GM04503 (cell line): ENCODE measurements at places on chromosomes 2 and 18.

DNA sequence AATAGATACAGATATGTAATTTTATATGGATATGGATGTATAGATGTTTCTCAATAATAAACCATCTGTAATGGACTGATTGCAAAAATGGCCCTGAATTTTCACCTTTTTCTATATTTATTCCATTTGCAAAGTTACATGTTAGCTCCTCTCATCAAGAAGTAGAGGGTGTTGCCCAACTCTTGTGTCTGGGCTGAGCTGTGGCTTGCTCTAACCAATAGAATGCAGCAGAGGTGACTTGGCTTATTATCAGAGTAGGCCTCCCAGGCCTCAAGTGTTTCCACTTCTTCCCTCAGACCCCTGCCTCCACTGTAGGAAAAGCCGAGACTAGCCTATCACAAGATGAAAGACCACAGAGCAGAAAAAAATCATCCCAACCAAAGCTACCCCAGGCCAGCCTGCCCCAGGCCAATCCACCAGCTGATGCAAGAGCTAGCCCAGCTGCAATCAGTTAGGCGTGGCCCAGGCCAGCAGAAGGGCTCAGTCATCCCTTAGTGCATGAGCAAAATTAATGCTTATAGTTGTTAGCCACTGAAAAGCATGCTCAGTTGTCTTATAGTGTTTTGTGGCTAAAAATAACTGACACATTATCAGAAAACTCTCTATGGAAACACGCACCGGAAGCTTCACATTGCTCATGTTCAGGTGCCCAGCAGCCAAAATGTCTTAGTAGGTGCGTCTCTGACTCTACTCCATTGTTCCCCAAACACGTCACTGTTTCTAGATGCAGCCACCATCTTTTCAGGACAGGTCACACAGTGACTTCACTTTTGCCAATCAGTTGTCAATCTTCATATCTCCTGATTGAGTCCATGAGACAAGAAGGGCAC, 464.0 kb downstream of the FBXO15 start:
- DNase-seq, result no peak

DNA sequence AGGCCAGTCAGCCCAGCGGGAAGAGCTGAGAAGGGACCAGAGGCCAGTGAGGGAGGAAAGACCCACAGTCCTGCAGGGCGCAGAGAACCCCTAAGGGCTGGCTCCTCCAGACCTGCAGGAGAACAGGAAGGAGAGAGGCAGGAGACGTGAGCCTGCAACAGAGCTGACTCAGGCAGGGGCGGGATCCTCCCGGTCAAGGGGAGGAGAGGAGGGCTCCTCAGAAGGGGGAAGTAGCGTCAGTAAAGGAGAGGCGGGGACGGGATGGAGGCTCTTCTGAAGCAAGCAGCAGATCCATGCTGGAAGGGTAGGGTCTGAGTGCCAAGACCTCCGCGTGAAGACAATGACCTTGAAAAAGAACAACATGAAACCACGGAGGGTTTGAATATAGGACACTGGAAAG, 50.8 kb downstream of the TRABD2A start:
- DNase-seq, result no peak

DNA sequence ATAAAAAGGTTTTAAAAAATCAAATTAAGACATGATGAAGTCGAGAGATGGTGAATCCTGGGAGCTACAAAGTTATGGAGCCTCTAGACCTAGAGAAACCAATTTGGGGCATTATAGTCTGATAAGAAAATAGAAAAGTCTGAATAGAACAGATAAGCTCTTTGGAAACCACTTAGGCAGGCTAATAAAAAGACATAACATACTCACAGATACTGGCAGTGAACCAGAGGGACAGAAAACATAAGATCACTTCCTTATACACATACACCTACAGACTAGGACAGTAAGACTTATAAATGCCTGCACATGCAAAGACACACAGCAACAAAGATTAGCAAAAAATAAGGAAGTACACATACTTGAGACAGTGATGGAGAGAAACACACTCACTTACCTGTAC, 20.0 kb downstream of the SMC6 start:
- DNase-seq, result no peak

DNA sequence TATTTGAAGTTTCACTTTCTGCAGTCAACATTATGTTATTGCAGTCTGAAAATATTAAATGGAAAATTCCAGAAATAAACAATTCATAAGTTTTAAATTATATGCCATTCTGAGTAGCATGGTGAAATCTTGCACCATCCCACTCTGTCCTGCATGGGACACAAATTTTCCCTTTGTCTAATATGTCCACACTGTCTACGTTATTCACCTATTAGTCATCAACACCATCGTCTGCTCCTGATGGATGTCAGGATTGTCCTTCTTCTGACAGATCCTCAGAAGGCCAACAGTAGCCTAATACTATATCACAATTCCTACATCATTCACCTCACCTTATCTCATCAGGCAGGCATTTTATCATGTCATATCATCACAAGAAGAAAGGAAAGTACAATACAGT, 163.1 kb downstream of the TXNL1 start:
- DNase-seq, result no peak

DNA sequence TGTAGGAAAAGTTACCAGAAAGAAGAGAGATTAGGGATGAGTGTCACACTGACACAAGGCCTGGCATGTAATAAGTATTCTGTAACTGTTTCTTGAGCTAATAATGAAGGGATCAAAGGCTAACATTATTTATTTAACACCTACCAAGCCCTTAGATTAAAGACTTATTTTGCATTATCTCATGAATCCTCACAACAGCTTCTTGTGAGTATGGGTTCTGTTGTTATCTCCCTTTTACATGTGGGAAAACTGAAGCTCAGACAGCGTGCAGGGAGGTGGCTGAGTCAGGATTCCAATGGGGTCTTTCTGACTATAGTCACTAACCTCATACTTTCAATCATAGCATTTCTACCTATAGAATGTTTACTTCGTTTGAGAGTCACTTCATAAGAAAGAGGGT, 79.0 kb upstream of the PROKR1 start:
- DNase-seq, result no peak

- no peak for DNase-seq
Observed at GRCh38 chr18:5197461-5197860, 404 bp upstream of the AKAIN1 start.

- DNase-seq, result peak; percentile 27
Observed at GRCh38 chr2:25078170-25079049, 36.5 kb downstream of the EFR3B start.

DNA sequence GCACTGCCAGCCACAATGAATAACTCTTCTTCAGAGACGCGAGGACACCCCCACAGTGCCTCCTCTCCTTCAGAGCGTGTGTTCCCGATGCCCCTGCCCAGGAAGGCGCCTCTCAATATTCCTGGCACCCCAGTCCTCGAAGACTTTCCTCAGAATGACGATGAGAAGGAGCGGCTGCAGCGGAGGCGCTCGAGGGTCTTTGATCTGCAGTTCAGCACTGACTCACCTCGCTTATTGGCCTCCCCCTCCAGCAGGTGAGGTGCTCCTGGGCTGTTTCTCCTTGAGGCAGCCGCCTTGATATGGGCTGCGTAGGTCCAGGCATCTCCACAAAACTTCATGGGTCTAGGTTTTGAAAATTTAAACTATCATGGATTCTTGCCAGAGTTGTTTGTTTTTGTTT, 6.1 kb downstream of the NCAPH start:
- DNase-seq, result no peak

- DNase-seq, result no peak
Observed at GRCh38 chr2:157785866-157786662, 90.1 kb downstream of the ACVR1 start.

DNA sequence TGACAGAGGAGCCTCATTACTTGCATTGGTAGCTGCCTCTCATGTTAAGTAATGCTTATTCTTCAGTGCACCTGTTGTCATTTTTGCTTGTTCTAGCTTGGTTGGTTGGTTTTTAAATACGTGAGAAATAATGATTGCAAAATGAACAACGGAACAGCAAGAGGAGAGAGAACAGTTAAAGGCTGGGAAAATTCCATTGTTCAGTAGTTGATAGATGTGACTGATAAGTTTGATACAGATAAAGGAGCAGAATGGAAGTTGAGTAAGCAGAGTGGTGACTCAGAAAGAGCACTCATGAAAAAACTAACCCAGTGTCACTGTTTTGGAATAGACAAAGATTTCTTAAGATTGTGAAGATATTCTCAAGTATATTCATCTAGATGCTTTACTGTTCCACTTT, 50.5 kb downstream of the MTA3 start:
- DNase-seq, result peak; percentile 42

DNA sequence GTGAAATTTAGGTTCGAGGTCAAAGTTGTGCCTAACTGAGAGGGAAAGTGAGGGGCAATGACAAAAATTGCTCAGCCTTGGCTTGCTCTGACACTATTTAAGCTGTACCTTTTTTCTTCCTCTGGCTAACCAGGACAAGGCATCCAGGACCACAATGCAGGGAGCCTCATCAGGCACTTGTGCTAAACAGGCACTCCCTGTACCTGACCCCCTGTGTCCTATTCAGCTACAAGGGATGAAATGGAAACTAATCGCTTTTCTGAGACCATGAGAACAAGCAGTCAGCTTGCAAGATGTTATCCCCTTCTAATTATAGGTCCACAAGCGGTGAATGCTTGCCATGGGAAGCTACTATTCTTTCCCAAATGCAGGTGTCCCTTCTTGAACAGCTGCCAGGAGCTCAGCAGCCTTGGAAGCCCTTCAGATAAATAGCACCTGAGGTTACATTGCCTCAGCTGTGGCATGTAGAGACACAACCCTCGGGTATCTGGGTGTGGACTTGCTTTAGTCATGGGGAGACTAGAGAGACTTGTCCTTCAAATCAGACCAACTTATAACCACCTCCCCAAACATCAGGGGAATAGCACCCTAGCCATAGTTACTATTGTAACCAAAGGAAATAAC, 19.1 kb upstream of the ITGA6 start:
- DNase-seq, result no peak

- DNase-seq, result no peak
Observed at GRCh38 chr2:196344397-196344796, 173.0 kb upstream of the STK17B start.

- DNase-seq, result no peak
Observed at GRCh38 chr2:151900331-151900730, 72.1 kb upstream of the ARL5A start.

DNA sequence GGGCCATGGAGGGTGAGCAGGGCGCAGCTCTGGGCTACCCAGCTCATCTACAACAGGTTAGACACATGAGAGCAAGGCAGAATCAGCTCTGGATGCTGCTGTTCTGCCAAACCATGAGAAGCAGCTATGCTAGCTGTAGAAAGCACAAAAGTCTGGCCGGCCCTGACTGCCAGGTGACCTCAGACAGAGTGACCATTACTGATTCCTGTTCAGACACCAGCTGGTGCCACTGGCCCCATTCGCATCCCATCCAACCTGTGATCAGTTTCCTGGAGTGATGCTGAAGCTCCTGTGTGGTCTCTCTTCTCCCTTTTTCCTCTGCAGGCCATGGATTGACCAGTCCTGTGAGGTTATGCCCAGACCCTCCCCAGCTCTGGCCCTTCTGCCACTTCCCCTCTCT, 14.3 kb downstream of the RBMS1 start:
- DNase-seq, result no peak

DNA sequence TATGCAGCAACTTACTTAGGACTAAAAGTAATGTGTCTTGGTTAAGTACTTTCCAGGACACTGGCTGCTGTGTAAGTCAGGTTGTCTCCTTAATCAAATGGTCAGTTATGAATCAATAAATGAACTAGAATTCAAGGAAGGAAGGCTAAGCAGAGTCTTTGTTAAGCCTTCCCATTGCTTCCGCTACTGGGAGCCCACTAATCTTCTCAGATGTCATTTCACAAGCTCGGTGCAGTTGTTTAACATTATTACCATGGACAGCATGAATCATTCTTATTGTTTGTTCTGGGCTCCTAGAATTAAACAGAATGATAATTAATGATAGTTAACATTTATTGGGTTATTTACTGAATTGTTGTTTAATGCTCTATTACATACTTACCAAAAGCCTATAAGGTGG, 26.0 kb upstream of the MEIS1 start:
- DNase-seq, result no peak

GRCh38 chr2:67567886-67568285, 170.8 kb downstream of the ETAA1 start:
- DNase-seq, result no peak

- peak; percentile 96 for DNase-seq
Observed at GRCh38 chr2:117980783-117981676, 32.8 kb downstream of the CCDC93 start.

GRCh38 chr18:54968807-54969206, 9.5 kb upstream of the CCDC68 start:
- DNase-seq, result no peak

- no peak for DNase-seq
Observed at GRCh38 chr2:102803041-102803896, 41.4 kb downstream of the TMEM182 start.

GRCh38 chr2:176080540-176081375, 3.0 kb downstream of the EVX2 start:
- no peak for DNase-seq

- DNase-seq, result no peak
Observed at GRCh38 chr2:62196278-62196901, 475 bp downstream of the B3GNT2 start.

- DNase-seq, result no peak
Observed at GRCh38 chr2:174522553-174522952, 35.7 kb upstream of the GPR155 start.

- DNase-seq, result no peak
Observed at GRCh38 chr2:190093793-190094192, 31.3 kb upstream of the MSTN start.

GRCh38 chr18:79786786-79787526, 10.8 kb upstream of the KCNG2 start:
- DNase-seq, result no peak

DNA sequence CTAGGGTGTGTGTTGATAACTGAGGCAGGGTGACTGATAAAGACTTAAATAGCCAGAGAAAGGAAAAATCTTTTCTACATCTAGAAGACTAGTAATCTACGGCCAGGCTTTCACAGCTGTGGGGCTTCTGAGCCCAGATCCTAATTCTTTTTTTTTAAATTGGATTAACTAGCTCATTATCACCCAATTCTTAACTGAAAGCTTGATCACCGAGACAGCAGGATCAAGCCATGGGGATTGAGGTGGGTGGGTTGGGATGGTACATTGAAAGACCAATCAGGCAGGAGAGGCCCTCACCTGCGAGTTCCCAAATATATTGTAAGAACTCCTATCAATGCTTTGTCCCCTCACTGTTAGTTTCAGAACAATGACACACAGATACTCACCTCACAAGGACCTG, 20.0 kb upstream of the NFE2L2 start:
- no peak for DNase-seq

- no peak for DNase-seq
Observed at GRCh38 chr2:240325016-240326007, 110.2 kb upstream of the GPC1 start.

GRCh38 chr2:28981016-28981441, at the start of gene TOGARAM2:
TSS of gene TOGARAM2 (plus strand) at chr2:28981298. CDS start at chr2:28994835, 13,537 bp downstream.
- no peak for DNase-seq

DNA sequence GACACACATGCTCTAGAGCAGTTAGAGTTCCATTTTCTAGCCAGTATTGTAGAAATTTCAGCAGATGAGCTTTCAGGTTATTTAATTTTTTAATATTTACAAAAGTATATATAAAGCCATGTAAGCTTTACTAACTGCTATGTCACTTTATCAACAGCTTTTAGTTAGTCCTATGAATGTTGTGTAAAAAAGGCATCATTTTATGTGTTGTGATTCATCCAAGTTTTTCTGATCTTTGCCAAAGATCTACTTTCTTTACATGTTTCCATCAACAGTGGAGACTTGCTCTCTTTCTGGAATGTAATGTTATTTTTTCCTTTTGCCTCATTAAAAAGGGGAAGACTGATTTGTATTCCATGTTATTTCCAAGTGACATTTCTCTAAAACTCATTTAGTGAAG, 125.2 kb upstream of the TFPI start:
- no peak for DNase-seq
